ENCODE measurements at places on chromosomes 1 and 21.

GRCh38 chr1:108012553-108012952, 47.6 kb upstream of the VAV3 start:
- DNase-seq = no peak

GRCh38 chr1:24198766-24199165, 11.7 kb upstream of the IFNLR1 start:
- no peak for DNase-seq

DNA sequence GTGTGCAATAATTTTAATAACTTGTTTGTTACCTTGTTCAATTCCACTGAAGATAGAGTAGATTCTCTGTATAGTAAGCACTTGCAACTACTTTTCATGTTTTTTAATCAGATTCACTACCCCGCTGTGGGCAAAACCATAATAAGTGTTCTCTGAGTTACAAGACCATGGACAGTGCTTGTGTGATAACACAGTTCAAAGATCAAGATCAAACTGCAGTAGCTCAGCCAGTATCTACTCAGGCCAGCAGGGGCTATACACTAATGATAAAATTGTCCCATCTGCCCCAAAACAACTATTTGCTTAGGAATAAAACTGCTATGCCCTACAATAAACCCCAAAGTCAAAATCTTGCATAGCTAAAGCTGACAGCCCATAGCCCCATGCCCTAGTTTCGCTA, 129.6 kb downstream of the LRRC7 start:
- DNase-seq = no peak

- peak; percentile 21 for DNase-seq
Observed at GRCh38 chr1:53739109-53739681, at the start of gene GLIS1. Gene GLIS1, minus strand, starts transcription at chr1:53739164. Its CDS starts 1,100 bp downstream, at chr1:53738064.

- DNase-seq = no peak
Observed at GRCh38 chr1:230548357-230548756, 93.9 kb upstream of the COG2 start.

DNA sequence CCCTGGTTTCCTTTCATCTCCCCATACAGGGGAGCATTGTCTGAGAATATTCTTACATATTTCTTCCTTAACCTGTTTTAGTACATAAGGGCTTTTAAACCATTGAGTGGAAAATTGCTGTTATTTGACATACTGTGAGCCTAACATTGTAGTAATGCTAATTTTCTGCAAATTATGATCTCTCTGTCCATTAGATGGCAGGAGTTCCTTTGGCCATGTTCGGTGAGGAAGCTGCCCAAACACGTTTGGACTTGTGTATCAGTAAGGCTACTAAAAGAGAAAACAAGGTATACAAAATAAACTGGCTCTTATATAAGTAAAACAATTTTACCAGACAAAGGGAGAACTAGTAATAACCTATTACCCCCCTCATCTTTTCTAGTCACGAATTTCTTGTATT, 29.2 kb downstream of the CDC7 start:
- DNase-seq = peak; percentile 30

- no peak for DNase-seq
Observed at GRCh38 chr1:67611846-67612245, 73.2 kb upstream of the GADD45A start.

- no peak for DNase-seq
Observed at GRCh38 chr1:168159979-168160378, 18.8 kb upstream of the TIPRL start.

DNA sequence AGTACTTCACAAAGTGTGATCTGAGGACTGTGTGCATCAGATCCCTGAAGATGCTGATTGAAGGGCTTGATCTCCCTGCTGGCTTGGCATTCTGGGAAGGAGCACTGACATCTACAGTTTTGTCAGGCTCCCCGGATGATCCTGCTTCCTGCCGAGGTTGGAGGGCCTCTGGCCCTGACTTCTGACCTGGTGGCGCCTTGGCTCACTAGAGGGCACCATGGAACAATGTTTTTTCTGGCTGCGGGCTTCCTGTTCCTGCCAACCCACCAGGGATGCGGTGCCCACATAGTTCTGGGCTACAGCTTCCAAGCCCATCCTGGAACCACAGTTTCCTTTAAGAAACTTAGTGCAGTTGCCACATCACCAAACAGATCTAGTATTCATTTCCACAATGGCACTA, 38.8 kb upstream of the RASAL2 start:
- no peak for DNase-seq

GRCh38 chr1:3509721-3510120, 55.3 kb downstream of the ARHGEF16 start:
- DNase-seq = no peak

DNA sequence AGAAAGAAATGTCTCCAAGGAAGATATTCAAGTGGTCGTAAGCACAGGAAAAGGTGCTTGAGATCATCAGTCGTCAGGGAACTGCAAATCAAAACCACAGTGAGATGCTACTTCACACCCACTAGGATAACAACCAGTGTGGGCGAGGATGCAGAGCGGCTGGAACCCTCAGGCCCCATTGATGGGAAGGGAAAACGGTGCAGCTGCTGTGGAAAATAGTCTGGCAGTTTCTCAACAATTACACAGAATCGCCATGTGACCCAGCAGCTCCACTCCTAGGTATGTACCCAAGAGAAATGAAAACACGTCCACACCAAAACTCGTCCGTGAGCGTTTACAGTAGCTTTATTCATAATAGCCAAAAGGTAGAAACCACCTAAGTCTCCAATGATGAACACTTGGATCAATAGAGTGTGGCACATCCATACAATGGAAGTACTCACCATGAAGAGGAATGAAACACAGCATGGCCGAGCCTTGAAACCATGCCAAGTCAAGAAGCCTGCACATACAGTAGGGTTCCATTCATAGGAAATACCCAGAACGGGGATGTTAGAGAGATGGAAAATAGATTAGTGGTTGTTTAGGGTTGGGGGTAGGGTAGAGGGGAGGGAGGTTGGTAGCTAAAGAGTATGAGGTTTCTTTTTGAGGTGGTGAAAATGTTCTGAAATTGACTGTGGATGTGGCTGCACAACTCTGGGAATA, 6.1 kb downstream of the DFFB start:
- no peak for DNase-seq

DNA sequence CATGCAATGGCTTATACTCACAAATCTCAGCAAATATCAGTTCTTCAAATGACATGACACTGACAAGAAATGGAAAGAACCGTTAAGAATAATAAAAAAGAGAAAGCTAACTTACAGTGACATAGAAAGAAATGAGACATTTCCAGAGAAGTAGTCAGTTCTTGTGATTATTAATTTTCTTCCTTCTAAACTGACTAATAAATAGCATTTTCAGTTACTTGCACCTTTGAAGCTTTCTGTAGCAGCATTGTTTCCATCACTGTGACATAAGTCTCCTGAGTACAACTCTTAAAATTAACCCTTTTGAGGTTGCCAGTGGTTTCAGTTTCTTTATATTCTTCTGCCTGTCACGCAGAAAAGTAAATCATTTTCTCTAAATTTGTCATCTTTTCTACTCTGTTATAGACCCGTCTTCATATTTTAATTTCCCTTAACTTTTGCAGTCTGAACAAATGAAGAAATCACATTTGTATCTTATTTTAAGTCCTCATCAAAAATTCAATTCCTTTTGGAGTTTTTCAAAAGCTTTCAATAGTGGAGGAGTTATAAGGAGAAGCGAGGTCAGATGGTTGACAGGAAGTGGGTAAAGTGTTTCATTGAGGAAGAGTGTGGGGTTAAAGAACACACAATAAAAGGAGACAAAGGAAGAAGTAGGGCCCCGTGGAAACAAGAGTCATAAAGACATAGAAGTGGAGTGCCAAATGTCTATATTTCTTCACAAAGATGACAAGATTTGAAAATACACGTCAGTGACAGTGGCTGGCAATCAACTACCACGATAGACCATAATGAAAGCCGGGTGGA, 57.9 kb upstream of the S1PR1 start:
- peak; percentile 29 for DNase-seq

DNA sequence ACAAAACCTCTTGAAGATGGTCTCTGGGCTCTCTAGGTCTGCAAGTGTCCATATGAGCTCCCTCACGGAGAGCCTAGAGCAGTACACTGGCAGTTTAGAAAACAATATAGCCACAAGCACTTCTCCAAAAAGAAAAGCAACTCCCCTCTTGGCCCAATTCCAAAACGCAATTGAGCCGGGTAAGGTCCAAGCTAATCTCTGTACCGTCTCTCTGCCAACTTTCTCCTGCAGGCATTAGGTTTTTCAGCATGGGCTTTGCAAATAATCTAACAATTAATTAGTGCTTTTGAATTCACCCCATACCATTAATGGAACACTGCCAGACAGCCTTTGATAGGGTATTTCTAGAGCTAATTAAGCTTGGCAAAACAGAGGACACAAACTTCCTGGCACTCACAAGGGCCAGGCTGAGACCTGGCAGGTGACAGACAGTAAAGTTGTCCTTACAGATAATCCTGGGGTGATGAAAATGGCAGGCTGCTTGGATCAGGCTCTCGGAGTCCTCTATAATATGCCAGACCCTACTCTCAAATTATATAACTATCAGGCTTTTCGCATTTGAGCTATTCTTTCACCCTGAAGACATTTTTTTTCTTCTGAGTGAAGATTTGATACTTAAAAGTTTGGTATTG, 39.8 kb downstream of the TGFBR3 start:
- no peak for DNase-seq
